ENCODE measurements at places on chromosomes 13 and 19. TPM values are rescaled to one million over a fixed set of nuclear protein-coding genes. Genes with fewer than 3 reads are reported as not detected.

Gene URAD
- total RNA-seq = not detected

Gene RFPL4AL1
- 0.87 TPM for total RNA-seq

Gene MRPL57
- 14.6 TPM for total RNA-seq

Gene MISP
- total RNA-seq = 6.2 TPM

Gene TMEM238
- 13.7 TPM for total RNA-seq

Gene ZNF667
- 3.3 TPM for total RNA-seq

Gene KLK7
- total RNA-seq = 10.8 TPM

Gene ZNF530
- total RNA-seq = 3.8 TPM

Gene ZFP82
- total RNA-seq = 8.9 TPM

Gene FGF21
- total RNA-seq = not detected

Gene ACER1
- total RNA-seq = not detected

Gene FFAR2
- not detected for total RNA-seq

DNA sequence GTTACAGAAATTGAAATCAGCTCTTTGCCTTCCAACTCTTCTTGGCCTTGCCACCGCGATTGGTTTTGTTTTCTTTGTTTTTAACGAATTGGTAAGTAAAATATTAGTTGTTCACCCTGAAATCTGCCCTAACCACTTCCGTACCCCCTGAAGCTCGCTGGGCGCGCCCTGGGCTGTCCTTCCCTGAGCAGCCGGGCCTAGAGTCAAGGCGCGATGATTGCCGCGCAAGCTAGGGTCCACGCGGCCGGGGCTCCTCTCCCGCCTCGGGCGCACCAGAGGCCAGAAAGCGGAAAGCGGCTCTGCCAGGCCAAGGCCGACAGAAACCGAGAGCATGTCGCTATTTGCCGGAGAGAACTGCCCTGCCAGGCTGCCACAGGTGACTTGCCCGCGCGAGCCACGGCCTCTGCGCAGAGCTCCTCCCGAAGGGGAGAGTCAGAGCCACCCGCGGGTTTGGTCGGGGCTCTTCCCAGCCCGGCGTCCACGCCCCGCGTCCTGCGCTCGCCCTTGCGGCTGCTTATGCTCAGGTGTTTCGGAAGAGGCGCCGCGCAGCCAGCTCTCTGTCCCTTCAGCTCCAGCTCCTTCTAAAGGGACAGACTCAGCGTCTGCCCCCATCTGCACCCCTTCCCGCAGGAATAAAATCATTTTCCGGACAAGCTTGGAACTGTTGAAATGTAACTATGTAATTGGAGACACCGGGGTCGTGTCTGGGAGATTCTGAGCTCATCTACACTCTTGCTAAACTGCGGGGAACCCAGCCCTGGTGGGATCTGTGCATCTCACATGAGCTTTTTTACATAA is 6.6 kb upstream of the CDX2 start:
- no peak for DNase-seq

DNA sequence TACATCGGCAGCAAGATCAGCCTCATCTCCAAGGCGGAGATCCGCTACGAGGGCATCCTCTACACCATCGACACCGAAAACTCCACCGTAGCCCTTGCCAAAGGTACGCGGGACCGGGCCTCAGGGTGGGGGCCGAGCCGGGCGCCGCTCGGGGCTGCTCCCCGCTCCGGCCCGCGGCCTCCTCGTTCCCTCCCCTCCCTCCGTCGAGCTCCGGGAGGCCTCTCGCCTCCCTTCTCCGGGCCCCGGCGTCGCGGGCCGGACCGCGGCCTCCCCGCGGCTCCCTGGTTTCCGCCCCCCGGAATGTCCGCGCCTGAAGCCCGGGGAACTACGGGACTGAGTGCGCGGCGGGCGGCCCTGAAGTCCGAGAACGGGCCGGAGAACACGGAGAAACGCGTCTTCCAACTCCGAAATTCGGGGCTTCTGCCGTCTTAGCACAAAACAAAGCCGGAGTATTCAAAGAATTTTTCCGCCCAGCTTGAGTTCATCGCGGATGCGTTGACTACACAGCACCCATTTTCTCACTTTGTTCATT is 423 bp downstream of the LSM14A start:
- DNase-seq = no peak

DNA sequence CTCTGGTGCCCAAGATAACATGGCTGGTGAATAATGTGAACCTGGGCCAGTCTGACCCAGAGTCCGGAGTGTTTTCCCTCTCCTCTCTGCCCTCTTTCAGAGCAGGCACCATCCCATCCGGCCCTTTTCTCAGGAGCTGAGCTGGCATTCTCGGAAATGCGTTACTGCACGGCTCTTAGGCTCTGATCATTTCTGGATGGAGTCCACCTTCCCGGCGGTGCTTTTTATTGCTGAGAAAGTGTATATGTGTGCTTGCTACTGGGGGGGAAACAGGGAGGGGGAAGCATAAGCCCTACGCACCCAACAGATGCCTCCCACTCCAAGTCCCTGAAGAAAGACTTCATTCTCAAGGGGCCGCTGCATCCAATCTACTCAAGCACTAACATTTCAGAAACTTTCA is 6.6 kb downstream of the CACNA1A start:
- DNase-seq = no peak

DNA sequence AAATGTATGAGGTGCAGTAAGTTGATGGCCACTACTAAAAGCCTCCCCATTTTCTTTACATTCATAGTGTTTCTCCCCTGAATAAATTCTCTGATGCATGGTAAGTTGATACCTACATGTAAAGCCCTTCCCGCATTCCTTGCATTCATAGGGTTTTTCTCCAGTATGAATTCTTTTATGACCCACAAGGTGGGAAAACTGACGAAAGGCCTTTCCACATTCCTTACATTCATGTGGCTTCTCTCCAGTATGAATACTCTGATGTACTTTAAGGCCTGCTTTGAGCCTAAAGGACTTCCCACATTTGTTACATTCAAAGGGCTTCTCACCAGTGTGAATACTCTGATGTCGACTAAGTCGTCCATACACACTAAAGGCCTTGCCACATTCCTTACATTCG is 20.5 kb downstream of the ZNF607 start:
- DNase-seq = peak; percentile 6

DNA sequence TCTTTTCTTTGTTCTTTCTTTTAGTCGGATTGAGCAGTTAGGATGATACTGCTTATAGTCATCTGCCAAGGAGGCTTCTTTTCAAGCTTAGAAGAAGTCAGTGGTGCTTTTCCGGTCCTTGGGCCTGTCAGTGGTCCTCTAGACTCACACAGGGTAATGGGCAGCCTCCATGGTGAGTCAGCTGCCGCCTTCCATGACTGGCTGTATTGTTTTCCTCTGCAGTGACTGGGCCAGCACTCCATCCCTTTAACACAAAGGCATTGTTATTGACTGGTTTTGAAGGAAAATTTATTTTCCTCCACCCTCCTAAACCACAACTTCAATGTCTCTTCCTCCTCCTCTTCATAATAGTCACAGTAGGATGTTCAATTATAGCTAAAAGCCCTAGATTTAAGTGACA is 47.1 kb upstream of the CNMD start:
- no peak for DNase-seq

GRCh38 chr13:42984691-42985090 is 7.3 kb downstream of the EPSTI1 start:
- DNase-seq = no peak

DNA sequence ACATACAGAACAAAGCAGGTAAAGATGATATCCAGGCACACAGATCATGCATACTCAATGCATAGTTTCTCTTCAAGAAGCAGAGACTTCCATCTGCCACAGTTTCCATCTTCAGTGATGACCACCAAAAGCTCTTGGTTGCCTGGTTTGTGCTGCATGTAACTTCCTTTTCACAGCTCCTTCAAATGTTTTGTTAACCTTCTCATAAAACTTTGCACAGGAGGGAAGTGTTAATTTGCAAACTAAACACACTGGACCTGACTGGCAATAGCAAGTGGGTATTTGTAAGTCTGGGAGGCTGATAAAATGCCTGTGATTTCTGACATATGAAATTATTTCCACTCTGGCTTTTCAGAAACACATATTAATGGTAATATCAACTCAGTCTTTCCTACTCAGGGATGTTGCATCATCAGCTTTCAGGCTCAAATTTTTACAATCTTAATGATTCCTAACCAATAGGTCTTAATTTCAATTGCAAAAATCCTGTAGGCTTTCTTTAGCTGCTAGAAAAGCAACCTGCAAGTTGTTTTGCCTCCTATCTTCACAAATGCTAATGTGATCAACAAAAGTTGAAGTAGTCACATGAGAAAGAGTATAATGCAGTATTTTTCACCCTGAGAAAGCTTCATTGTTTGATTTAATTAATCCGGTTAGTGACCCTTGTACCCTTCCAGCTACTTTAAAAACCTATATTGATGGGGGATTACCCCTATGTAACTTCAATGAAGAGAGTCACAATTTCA is 575.6 kb downstream of the DIAPH3 start:
- DNase-seq = peak; percentile 9

- DNase-seq = no peak
These were observed 26.3 kb upstream of the ZNF492 start for GRCh38 chr19:22607653-22608430.

DNA sequence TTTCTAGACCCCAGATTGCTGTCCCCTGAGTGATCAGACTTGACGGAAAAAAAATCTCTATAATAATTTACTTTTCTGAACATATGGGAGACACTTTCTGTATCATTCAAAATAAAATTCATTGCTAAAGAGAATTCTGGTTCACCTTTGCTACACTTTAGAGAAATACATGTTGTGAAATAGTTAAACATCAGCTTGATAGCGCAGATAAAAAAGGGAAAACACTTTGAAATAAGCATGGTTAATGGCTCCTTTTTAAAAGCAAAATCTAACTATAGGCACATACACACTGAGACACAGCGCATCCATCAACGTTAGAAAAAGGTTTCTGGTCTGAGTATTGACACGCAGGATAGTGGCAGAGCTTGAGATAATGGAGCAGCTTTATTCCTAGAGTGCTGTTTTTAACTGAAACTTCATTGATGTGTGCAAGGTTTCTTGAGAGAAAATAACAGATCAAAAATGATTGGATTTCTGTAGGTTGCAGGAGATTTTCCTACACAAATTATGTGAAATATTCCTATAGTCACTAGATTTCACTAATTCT is 341.2 kb downstream of the MZT1 start:
- peak; percentile 23 for DNase-seq

DNA sequence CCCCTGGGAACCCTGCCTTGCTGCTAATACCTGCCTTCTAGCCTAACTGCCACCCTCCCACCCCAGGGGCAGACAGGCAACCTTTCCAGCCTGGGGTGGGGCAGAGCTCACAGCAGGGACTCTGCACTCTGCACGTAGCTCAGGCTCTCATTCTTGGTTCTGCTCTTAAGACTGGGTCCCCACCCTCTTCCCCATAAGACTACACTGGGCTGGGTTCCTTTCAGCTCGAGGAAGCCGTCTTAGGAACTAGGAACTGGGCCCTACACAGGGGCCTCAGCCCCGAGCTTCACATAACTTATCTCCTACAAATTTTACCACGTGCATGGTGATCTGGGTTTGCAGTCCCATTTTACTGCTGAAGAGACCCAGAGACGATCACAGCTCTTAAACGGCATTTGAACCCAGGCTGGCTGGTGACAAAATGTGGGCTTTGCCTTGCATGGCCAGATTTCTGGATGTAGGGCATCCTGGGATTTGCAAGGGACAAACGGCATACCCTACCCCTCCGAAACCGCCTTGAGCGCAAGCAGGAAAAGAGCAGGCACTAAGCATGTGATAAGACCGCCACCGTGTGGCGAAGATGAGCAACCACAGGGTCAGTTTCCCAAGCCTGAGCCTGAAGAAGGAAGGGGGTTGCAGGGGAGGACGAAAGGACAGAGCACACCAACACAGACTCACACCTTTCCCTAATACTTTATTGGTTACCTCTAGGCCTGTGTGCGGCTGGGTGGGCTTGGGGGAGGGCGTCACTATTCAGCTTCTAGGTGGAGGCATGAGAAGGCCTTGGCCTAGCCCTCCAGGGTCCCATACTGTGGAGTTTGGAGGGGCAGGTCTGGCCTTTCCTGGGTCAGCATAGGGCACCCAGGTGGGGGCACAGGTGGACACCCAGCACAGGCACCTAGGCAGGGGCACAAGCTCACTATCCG is 5.1 kb downstream of the JUNB start:
- DNase-seq = peak; percentile 68

DNA sequence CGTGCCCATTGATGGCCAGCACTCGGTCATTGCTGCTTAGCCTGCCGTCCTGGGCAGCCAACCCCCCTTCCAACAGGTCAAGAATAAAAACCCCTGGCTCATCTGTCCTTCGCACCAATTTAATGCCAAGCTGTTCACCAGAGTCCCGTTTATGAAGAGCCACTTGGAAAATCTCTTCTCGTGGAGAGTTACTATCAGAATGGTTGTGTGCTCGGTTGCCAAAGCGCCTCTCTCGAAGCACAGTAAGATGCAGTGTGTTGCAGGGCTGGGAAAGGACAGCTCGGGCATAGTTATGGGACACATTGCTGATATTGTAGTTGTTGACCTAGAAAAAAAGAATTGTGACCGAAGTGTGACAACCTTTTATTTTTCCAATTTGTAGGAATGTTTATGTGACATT is 57.9 kb downstream of the LNX2 start:
- DNase-seq = no peak

DNA sequence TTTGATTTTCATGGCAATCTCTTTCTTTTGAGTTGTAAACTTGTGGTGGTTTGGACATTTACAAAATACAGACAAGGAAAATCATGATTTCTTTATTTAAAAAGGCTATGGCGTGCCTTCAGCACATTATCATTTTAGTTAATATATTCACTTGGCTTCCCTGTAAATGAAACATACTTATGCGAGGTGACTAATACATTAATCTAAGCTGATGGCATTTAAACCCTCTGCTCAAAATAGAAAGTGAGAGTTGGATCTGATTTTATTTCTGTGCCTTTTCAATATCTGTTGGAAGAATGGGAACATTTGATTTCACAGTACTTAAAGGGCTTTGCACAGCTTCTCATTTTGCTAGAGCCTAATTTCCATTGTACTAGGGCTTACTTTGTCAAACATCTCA is 289.8 kb downstream of the MTUS2 start:
- no peak for DNase-seq

- DNase-seq = no peak
These were observed 16.2 kb downstream of the KCTD4 start for GRCh38 chr13:45184693-45185092.

DNA sequence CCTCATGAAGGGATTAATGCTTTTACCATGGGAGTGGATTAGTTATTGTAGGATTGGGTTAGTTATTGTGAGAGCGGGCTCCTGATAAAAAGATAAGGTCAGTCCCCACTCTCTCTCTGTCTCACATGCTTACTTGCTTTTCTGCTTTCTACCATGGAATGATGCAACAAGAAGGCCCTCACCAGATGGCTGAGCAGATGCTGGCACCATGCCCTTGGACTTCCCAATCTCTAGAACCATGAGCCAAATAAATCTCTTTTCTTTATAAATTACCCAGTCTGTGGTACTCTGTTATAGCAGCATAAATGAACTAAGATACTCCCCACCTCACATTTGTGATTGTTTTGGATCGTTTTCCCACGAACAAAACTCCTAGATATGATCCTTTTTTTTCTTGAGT is 353.8 kb downstream of the DNAJC15 start:
- DNase-seq = no peak
